ENCODE measurements at places on chromosomes 3 and 15.

DNA sequence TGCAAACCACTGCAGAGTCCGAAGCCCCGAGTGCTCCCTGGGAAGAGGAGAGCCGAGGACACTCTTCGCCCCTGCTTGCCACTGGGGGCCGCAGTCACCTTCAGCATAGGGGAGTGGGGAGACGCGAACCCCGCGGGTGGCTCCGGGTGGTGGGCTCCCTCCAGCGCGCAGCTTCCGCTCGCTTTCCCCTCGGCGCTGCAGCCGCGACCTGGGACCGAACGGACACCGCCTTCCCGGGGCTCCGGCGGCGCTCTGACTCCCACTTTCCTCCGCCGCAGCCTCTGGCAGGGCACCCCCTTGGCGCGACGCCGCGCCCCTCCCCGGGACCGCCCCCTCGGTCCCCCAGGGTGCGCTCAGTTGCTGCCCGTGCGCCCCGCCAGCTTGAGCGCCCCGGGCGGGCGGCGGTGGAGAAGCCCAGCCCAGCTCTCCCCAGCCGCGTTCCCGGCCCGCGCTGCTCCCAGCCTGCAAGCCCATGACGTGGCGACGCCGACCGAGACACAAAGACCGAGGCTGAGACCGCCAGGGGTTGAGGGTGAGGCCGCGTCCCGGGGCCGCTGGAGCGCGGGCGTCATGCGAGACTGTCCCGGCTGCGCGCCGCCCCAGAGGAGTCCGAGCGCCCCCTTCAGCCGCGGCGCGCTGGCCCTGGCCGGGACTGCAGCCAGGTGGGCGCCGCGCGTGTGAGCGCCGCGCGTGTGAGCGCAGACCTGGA is at the start of gene MINAR1:
Gene MINAR1 (plus strand): TSS at position 701 of the 709 bp plus-strand sequence. CDS start 23,812 bp downstream, outside the sequence.
- no peak for DNase-seq

- DNase-seq = no peak
Observed at GRCh38 chr3:13857702-13858380, 22.0 kb downstream of the WNT7A start.

DNA sequence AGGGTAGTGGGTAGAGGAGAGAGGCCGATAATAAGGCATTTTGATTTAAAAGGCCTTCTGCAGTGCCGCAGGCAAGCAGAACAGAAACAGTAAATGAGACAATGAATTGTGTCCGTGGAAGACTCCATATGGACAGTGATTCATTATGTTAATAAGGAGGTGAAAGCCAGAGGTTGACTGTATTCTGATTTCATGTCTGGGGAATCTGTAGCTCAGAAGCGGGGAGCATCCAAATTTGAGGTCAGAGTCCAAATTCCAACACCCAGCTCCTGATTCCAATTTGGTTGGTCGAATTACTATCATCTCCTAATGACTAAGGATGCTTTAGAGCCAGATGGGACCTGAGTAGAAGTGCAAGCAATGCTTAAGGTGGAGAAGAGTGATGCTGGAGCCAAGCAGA is 1.0 kb upstream of the TBC1D21 start:
- DNase-seq = no peak

GRCh38 chr3:10964537-10965167 is 27.9 kb upstream of the SLC6A1 start:
- DNase-seq = no peak

- no peak for DNase-seq
Observed at GRCh38 chr15:63595688-63596087, 1.5 kb upstream of the FBXL22 start.

DNA sequence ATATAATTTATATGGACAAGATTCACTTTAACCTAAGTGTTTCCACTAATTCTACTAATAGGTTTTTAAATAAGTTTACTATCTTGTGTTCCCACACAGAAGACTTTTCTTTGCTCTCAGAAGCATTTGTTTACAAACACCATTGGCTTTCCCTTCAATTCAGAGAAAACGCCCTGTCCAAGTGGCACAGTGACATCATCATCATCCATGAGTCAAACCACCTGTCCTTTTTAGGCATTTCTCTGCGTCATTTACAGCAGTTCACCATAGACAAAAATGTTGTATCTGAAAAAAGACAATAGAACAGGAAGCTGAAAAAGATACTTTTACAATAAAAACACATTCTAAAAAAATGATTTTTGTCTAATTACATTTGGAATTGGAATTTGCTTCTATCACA is 9.3 kb upstream of the BCL2L10 start:
- no peak for DNase-seq

- peak; percentile 64 for DNase-seq
Observed at GRCh38 chr3:57078344-57078634, 17.8 kb downstream of the SPATA12 start.

- DNase-seq = no peak
Observed at GRCh38 chr15:101207867-101208288, 44.0 kb downstream of the CHSY1 start.

DNA sequence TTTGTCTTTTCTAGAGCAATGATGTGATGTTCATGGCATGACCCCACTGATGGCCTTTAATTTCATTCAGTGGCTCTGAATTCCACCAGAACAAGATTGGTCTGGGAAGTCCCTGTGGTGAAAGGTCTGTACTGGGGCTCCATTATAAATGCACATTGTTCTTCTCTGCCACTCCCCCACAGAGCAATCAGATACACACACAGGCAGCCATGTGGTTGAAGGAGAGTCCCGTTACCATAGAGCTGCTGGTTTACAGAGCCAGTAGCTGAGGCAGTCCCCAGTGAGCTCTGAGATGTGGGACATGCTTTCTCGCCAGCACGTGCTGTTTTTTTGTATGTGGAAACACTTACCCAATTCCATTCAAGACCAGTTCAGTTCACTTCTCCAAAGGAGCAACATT is 172.7 kb upstream of the TRIM42 start:
- no peak for DNase-seq

DNA sequence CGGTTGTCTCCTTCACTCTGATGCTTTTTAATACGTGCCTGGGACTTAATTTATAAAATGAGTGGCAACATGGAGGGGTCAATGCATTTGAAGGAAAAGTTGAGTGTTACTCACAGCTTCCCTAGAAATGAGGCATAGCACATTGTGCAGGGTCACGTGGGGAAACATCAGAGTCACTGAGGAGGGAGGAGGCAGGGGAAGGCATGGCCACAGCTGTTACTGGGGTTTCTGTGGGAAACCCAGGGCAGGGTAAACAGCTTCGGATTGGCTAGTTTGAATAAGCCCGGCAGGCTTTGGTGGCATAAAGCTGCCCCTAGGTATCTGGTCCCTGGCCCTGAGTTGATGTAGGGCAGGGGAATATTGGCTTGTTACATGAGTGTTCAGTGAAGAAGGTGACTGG is 98.9 kb upstream of the ST8SIA2 start:
- no peak for DNase-seq

DNA sequence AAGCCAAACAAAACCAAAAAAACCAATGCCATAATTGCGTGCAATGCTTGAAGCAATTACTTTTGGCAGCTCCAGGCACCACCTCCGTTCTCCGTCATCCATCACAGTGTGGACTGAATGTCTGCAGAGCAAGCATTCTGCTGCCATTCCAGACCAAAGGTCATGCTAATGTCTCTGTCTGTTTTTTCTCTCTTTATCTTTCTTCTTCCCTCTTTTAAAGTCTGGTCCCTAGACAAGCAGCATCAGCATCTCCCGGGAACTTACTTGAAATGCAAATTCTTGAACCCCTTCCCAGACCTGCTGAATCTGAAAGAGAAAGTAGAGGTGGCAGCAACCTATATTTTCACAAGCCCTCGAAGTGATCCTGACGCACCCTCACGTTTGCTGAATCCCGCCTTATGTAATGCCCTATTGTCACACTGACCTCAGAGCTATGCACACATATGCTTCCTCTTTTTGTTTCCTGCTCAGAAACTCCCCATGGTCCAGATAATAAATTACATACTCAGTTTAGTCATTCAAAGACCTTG is 297.3 kb upstream of the PROK2 start:
- DNase-seq = no peak

DNA sequence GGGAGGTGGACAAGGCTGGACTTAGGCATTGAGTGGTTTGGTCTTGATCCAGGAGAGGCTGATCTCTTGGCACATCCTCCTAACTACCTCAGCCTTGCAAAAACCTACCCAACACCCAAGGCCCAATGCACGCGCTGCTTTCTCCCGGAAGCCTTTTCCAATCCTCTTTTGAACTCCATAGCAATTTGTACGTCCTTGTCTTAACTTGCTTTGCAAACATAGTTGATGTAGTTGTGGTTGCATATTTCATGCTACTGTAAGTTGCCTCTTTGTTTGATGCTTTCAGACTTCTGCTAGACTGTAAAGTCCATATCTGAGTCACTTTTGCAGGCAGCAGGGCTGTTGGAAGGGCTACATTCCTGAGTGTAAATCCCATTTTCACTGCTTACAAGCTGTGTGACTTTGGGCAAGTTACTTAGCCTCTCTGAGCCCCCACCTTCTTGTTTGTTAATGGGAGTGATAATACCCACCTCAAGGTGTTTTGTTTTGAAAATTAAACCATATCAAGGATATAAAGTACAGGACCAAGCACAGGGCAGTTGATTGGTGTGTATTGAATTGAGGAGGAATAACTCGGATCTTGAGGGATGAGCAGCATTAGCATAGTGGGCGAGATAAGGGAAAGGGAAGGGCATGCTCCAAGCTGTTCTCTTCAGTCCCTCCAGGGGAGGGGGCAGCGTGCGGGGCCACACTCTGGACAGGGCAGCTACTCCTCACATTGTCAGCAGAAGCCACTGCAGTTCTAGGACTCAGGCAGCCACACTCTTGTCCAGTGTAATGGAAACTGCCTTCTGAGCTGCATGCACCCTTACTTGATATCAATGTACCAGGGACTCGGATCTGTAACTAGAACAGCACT is 28.8 kb downstream of the SIAH2 start:
- DNase-seq = no peak

GRCh38 chr3:13594146-13594545 is 45.2 kb downstream of the FBLN2 start:
- no peak for DNase-seq

DNA sequence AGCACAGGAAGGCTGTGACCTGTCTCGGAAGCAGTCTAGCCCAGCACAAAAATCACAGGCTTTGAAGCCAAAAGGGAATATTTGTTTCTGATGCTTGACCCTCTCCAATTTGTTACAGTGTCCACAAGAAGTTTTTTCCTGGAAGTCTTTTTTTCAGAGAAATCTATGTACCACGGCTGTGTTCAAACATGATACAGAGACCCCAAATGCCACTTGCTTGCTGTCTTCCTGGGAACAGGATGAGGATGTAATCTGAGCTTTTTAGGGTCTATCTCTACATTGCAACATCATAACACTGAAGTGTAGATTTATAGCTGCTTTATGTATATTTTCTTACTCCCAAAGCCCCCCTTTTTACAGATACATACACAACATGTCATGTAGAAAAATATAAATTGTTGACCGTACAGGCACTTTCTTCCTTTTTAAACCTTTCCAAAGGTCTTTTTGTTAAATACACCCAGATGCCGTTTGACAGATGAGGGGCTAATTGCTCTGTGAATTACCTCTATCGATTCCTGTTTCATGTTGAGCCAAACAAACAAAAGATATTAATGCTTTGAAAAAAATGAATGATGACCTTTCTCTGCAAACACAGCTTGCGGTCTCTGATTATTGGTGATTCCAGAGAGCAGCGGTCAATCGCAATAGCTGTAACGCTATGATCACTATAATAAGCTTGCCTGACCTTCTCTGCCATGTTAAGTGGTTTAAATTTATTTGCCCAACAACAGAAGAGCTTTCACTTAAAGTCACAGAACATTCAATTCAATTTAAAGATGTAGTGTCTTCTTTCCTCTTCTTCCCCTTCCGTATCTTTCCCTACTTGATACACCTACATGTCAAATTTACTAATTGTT is 875.9 kb upstream of the NR2F2 start:
- DNase-seq = no peak

- no peak for DNase-seq
Observed at GRCh38 chr3:100748220-100748619, 38.9 kb downstream of the TFG start.

- no peak for DNase-seq
Observed at GRCh38 chr15:98437752-98438151, 210.6 kb upstream of the IGF1R start.

GRCh38 chr15:45354711-45355110 is 23.6 kb downstream of the GATM start:
- no peak for DNase-seq

GRCh38 chr3:153495422-153495821 is 333.4 kb downstream of the RAP2B start:
- no peak for DNase-seq

DNA sequence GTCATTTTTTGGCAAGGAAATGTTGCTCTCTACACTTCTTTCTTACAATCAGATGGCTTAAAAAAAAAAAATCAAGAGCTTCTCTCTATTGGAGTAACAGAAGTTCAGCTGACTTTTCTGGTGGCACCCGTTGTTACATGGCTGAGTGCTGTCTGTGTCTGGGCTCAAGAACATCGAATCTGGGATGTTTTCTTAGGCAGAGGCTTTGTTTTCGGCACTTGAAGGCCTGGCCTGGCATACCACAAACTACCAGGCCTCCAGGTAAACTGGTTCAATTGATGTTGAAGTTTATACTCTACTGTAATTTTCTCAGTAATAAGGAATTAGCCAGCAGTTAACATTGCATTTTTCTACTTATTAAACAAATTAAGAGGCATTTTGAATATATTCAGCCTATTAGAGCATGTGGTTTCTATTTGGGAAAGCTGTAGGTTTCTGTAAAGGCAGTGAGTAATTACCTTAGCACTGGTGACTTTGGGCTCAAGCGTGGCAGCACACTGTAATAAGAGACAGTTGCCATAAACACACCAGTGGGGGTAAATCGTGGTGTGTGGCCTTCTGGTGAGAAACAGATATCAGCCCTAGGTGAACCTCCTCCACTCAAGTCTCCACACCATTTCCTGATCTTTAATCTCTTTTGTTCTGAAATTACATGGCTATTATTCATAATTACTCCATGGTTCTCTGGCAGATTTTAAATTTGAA is 544.7 kb downstream of the MECOM start:
- no peak for DNase-seq

DNA sequence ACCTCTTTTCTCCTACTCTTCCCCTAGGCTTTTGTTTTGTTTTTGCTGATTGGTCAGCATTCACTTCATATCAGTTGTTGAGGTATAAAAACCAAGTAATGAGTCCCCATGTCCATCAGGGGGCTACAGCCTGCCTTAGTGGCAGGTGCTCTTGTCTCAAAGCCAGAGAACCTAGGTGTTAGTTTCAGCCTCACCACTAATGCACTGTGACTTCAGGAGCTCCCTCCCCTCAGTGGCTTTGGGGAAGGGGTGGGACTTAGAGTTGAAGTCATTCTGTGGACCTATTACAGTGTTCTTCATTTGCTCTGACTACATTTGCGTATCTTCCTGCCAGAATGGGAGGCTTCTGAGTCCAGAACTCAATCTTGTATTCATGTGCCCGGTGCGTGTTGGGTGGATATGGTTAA is 41.6 kb downstream of the NR2C2 start:
- no peak for DNase-seq

- DNase-seq = no peak
Observed at GRCh38 chr15:41930867-41931222, 37.0 kb upstream of the SPTBN5 start.

GRCh38 chr3:120749843-120750242 is 7.3 kb downstream of the GTF2E1 start:
- DNase-seq = no peak

DNA sequence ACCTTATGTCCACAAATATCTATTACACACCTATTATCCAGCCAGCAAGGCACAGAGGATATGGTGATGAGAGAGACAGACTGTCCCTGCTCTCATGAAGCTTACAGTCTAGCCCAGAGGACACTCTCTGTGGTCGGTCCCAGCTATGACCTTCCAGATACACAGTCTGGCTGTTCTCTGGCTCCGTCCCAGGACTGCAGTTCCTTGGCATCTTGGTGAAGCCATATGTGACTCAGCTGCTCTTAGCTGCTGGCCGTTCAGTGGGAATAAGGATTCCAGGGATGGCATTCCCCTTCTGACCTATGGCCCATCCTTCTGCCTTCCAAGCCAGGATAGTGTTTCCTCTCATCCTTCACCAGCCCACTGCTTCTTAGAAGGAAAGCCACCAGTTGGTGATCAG is 30.8 kb downstream of the MEX3B start:
- DNase-seq = no peak

All from H1 (cell line).